NCI-H2171 (cell line): ENCODE measurements at places on chromosomes 13 and 19.
A peak's percentile ranks its signal among the peaks of the same experiment; 100 is the strongest.

DNA sequence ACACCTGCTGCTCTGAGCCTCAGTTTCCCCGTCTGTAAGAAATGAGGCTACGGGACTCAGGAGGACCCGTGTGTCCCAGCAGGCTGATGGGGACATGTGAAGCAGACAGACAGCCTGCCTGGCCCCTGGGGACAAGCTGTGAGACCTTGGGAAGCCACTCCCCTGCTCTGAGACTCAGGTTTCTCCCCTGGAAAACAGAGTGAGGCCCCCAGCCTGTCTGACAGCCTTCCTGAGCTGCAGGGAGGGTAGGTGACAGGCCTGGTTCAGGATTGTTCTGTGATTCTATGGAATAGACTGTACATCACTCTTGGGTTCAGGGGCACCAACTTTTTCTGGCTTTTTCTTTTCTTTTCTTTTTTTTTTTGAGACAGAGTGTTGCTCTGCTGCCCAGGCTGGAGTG, 2.9 kb upstream of the NTF4 start:
- peak; percentile 62 for DNase-seq

- DNase-seq, result peak; percentile 18
These were observed 516.2 kb downstream of the MYO16 start for GRCh38 chr13:109145631-109146030.

DNA sequence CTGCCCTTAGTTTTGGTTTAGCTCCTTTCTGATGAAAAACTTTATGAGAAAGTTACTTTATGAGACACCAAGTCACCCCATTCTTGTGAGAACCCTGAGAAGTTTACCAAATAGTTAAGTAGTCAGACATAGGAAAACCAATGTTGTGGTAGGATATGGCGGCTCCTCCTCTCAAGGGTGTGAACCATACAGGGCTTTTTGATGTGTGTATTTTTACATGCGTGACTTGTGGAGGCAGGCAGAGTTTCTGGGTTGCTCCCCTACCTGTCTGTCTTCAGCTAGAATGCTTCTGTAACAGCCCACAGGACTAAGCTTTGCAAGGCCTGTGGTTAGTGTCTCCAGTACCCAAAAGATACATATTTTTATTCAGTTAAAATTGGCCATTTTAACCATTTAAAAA, 18.3 kb downstream of the UBAC2 start:
- DNase-seq, result no peak

GRCh38 chr13:106173891-106174610, 361.4 kb downstream of the EFNB2 start:
- no peak for DNase-seq

GRCh38 chr13:51643882-51644281, 59.6 kb downstream of the WDFY2 start:
- DNase-seq, result no peak

GRCh38 chr13:23671897-23672296, 101.7 kb downstream of the TNFRSF19 start:
- DNase-seq, result no peak

- no peak for DNase-seq
These were observed 4.5 kb downstream of the CAPS start for GRCh38 chr19:5918463-5919079.

DNA sequence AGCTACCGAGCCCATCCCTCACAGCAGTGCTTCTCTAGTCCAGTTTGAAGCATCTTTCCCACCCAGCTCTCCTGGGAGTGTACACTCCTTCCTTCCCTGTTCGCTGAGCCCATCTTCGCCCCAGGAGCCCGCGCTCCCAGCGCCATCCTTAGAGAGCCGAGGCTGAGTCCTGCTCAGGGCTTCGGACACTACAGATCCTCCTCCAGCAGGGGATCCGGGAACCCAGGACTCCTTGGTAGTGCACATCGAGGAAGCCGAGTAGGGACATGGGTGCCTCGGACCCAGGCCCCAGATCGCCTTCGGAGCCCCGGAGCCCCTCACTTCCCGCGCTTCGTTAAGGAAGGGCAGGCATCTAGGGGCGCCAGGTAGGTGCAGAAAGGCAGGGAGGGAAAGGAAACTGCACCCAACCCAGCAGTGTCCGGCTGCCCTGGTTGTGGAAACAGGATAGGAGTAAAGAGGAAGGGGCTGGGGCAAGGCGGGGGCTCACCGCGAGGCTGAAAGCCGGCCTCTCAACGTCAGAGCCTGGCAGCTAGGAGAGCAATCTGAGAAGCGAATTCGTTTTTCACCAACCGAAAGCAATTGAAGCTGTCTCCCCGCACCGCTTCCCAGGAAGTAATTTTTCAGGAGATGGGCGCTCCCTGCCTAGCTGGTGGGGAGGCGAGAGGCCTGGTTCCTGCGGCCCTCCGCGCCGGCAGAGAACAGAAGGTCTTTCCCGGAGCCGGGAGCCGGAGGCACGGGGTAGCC, 1.0 kb downstream of the PDX1 start:
- no peak for DNase-seq

- DNase-seq, result no peak
These were observed 467 bp downstream of the LAMP1 start for GRCh38 chr13:113297370-113298042.

- DNase-seq, result no peak
These were observed 217.0 kb upstream of the OBI1 start for GRCh38 chr13:78875792-78876580.

- DNase-seq, result peak; percentile 3
These were observed 38.6 kb downstream of the ZNF823 start for GRCh38 chr19:11699931-11700794.
